D721Med (cell line): ENCODE measurements at places on chromosomes 3 and 15.
A peak's percentile ranks its signal among the peaks of the same experiment; 100 is the strongest.

- no peak for DNase-seq
These were observed 283.8 kb upstream of the NR2F2 start for GRCh38 chr15:96046620-96047240.

GRCh38 chr3:42247576-42248027 is 18.4 kb downstream of the CCK start:
- DNase-seq: no peak

DNA sequence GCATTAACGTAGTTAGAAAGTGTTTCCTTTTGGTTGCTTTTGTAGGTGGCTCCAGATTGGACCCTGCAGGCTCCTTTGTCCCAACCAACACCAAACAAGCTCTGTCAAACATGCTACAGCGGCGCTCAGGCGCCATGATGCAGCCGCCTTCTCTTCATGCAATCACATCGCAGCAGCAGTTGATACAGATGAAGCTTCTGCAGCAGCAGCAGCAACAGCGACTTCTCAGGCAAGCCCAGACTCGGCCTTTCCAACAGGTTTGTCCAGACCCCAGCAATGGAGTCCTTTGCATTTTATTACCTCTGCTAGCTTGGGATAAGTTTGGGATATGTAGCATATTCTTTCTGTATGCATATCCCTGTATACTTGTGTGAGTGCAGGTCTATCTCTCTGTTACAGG is 10.1 kb upstream of the P2RY12 start:
- no peak for DNase-seq

GRCh38 chr15:40928821-40929659 is at the start of gene DLL4:
Gene DLL4, plus strand, starts transcription at chr15:40929340. Its CDS starts 329 bp downstream, at chr15:40929669.
- peak; percentile 58 for DNase-seq

- DNase-seq: no peak
These were observed 21.8 kb upstream of the POU1F1 start for GRCh38 chr3:87298111-87298718.

DNA sequence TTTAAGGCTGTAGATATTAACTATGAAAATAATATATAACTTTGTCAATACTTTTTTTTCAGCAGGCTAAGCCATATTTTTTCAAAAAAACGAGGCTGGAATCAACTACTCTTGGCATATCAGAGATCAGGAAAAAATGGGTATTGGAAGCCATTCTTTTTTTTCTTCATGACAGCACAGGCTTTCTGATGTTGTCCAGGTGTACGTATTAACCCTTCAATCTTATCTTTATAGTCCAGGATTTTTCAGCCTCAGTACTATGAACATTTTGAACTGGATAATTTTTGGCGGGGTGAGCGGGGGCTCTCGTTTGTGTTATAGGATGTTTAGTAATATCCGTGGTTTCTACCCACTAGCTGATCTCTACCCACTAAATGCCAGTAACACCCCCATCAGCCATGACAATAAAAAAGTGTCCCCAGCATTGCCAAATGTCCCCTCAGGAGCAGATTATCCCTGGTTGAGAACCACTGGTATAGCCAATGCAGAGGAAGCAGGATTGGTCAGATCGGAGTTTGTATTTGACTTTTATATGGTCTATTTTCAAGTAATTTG is 52.0 kb downstream of the PLCL2 start:
- DNase-seq: no peak

GRCh38 chr3:90015688-90016356 is 908.4 kb downstream of the EPHA3 start:
- no peak for DNase-seq

- DNase-seq: no peak
These were observed 215.9 kb upstream of the STAC start for GRCh38 chr3:36164400-36164799.

DNA sequence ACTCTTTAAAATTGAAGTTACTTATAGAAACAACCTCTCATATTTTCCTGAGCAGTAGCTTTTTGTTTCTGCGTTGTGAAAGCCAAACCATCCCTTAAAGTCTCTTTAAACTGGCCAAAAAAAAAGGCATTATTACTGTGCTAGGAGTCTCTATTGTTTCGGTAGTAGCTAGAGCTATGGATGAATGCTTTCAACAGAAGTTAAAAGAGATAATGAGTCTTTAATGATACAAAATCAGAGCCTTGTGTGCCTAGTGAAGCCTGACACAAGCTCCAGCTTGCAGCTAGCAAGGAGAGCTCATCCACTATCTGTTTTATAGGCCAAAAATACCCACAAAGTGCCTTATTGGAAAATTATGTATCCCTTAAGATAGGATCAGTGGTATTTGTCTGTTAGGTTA is 360.4 kb upstream of the CDIN1 start:
- no peak for DNase-seq

GRCh38 chr3:188152660-188153436 is 1.1 kb upstream of the LPP start:
- DNase-seq: no peak

GRCh38 chr3:127760361-127760760 is 62.0 kb downstream of the MGLL start:
- no peak for DNase-seq

GRCh38 chr3:50612970-50613846 is 1.6 kb upstream of the CISH start:
- DNase-seq: no peak

DNA sequence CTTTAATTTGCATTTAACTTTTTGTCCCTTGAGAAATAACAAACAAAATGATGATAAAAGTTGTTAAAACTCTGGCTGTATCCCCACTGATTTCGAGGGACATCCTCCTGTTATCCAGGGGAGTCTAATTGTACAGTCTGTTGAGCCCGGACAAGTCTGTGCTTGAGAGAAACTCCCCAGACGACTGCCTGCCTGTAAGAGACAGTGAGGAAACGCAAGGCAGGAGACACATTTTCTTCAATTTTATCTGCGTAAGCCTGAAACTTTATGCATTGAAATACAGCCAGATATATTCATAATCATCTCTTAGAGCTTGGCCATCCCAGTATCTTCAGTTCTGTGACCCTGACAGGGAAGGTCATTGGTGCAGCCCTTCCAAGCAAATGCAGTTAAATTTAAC is 97.7 kb downstream of the ROBO2 start:
- no peak for DNase-seq

DNA sequence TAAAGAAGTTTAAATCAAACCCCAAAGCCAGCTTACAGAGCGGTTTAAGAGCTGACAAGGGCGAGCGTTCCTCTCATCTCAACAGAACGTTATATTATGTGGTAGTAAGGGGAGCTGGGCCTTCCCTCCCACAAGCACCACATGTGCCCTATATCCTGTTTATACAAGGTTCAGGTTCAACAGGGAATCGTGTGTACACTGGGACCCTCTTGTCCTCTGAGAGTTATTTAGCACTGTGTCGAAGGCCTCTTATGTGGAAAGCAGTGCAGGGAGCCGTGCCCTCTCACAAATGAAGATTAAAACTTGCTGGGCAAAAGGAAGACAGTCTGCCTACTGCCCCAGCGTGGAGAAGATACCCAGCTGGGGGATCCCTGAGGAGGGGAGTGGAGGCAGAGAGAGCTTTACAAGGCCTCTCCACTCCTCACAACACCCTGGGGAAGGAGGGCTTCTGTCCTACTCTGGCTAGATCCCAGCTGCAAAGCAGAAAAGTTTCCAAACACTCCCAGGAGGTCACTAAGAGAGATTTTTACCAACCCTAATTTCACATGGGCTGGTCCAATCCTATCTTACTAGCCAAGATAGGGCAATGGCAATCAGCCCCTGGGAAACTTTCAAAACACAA is 2.9 kb downstream of the TLE3 start:
- DNase-seq: no peak

DNA sequence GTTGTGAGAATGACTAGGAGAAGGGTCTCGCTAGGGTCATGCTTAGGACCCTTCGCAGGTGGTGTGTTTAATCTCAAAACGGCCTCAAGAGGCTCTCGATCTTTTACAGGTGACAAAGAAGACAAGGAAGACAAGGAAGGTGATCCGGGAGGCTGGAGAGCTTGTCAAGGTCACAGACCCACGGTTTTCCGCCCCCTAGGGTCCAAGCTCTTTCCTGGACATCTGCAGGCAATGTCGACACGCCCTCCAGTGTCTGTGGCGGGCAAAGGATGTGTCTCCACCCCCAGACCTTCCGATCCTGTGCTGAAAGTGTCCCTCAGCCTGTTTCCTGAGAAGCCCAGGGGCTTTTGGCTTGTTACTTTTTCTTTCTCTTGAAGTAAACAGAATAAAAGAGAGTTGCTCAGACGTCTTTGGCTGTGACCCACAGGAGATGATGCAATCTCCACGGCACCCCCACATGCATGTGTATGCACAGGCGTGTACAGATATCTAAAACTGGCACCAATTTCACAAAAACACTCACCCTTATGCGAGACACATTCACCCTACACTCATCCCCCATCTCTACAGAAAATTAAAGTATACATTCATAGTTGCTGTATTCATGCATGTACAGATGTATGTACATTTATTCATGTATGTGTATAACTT is 108.8 kb downstream of the KLF13 start:
- peak; percentile 78 for DNase-seq

DNA sequence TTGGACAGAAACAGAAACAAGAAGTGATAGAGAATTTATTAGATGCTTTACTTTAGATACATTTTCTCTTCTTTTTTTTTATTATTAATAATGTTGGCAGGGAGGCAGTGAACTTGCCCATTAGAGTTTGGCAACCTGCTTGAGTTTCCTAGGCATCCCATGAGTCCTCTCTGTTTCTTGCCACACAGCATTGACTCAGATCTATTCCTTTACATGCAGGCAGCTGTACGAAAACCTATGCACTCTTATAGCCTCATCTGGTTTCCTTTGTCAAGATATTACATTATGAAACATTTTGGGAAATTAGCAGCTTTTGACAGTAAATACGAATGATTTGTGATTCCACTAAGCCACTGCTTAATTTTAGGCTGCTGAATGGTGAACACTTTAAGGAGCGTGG is 23.3 kb downstream of the IL1RAP start:
- no peak for DNase-seq

DNA sequence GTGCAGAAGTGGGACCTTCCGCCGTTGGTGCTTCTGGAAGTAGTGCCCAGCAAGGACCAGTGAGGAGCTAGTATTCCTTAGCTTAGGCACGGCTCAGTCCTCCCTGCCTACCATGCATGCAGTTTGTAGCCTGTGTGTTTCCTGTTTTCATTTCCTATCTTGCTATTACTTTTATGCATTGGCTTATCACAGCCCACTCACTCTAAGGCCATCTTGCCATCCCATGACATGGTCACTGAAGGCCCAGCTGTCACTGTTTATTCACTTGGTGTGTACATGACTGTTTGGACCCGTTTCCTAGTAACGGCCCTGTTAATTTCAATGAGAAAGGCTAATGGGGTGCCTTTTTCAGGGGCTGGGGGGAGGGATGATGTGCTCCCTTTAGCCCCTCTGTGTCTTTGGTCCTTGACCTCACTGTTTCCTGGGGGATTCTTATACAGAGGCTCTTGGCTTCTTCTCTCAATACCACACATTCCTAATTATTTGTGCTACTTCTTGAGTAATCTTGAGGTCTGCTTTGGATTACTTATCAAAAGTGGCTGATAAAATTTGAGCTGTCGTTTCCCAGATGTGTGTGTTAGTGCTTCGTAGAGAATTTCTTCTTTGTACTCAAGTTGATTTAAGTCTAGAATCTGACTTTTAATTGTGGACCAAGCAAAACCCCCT is 24.5 kb upstream of the TRAK1 start:
- DNase-seq: no peak

DNA sequence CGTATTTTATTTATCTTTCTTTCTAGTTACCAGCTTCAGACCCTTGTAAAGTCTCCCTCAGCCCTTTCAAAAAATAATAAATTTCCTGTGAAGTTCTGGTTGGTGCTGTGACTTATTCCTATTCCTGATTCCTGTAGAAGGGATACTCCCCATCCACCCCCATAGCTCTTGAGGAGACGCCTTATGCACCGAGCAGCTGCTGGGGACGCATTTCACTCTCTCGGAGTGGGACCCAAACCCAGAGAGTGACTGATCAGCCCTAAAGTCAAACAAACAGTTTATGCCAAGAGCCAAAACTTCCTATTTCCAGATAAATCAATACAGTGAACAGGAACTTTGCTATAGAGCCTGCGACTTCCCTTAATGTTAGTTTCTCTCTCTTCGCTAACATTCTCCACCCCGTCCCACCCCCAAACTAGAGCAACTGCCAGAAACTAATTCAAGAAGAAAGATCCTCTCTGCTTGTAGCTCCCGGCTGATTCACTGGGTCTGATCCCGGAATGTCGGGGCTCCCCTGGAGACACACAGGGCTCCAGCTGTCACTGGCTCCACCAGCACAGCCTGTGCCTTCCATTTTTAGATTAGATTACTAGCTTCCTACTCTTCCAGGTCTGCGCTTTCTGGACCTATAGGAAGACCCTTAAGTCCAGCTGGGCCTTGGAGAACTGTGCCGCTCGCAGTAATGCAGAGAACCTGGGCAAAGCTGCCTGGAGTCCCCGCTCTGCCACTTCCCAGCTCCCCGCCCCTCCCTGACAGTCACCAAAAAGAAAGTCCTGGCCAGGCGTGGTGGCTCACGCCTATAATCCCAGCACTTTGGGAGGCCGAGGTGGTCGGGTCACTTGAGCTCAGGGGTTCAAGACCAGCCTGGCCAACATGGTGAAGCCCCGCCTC is 45.2 kb downstream of the KLHL25 start:
- DNase-seq: no peak

- no peak for DNase-seq
These were observed 115.2 kb upstream of the AGBL1 start for GRCh38 chr15:85964471-85964870.

- DNase-seq: no peak
These were observed 47.0 kb upstream of the SELENOK start for GRCh38 chr3:53938645-53939044.

DNA sequence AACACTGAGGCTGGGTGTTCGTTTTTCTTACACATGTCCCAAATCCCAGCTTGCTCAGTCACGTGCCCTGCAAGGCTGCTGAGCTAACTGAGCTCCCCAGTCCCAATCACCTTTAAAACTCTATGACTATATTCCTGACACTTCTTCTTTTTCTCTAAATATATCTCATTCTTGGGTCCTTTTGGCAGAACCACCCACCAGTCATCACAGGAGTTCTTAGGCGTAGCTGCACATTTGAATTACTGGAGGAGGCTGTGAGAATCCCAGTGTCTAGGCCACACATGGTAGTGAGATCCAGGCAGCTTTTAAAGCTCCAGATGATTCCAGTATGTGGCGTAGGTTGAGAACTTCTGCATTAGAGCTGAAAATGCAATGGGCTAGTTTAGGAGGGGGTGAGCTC is 66.3 kb downstream of the ST8SIA2 start:
- no peak for DNase-seq

DNA sequence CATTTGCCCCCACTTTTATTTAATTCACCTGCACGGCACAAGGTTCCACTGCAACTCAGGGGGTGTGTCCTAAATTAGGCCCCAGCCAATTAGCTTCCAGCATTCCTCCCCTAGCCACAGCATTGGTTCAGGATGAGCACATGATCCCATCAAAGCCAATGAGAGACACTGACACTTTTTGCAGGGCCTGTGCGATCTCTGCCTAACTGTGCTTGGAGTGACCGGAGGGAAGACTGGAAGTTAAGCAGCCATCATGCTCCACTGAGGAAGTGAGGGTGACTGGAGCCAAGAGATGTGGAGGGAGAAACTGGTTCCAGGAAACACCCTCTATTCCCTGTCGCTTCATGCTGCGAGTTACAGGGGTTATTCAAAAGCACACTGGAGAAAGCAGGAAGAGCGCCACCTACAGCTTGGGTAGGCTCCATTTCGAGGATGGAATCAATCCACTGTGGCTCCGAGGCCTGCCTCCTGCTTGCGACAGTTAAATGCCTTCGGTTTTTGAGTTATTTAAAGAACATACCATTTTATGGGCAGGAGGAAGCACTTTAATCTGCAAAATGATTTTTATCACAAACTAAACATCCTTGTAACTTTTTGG is 122.2 kb upstream of the WNT5A start:
- DNase-seq: no peak

- no peak for DNase-seq
These were observed 161.8 kb upstream of the TBL1XR1 start for GRCh38 chr3:177358977-177359592.
